ENCODE measurements at places on chromosomes 5 and 9.

- DNase-seq, result no peak
These were observed 28.0 kb downstream of the OSTF1 start for GRCh38 chr9:75116306-75116705.

DNA sequence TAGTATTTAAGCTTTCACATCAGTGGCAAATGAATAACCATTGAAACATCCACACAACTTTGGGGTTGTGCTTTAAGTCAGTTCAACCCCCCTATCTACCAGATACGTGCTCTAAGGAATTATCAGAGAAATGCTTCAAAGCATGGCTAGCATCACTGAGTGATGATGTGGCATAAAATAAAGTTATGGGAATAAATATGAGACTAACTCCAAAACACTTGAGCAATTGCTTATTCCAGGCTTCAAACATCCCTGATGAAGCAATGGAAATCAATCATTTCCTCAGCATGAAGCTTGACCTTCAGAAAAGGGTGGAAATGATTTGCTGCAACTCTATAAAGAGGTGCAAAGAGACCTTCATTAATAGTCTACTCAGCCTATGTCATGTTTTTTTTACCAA, 292.0 kb upstream of the SMC2 start:
- no peak for DNase-seq

DNA sequence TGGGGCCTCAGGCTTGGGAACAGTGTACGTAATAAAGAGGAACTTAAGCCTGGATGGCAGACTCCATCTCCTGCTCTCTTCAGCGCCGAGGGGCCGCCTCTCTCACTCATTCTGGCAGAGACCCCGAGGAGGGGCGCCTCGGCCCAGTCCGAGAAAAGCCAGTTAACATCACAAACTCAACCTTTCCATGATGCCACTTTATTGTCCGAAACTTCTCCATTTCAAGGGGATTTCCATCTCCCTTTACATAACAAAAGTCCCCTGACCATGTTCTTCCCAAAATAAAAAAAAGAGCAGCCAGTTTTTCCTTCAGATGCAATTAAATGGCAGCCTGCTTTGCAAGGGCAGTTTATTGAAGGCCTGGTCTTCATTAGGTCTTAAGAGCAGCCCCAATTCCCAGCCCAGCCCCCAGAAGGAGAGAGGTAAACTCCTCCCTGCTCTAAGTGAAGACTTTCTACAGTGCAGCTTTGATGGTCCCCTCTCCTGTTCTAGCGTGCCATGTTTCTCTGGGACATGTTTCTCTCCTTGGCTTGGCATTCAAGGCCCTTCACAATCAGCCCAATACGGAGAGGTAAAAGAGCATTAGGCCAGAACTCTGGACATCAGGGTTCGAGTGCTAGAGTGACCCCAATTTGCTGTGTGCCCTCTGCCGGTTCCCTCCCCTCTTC, 19.5 kb upstream of the RAB14 start:
- no peak for DNase-seq

GRCh38 chr9:126756876-126757415, 47.9 kb upstream of the ZBTB43 start:
- DNase-seq, result no peak

DNA sequence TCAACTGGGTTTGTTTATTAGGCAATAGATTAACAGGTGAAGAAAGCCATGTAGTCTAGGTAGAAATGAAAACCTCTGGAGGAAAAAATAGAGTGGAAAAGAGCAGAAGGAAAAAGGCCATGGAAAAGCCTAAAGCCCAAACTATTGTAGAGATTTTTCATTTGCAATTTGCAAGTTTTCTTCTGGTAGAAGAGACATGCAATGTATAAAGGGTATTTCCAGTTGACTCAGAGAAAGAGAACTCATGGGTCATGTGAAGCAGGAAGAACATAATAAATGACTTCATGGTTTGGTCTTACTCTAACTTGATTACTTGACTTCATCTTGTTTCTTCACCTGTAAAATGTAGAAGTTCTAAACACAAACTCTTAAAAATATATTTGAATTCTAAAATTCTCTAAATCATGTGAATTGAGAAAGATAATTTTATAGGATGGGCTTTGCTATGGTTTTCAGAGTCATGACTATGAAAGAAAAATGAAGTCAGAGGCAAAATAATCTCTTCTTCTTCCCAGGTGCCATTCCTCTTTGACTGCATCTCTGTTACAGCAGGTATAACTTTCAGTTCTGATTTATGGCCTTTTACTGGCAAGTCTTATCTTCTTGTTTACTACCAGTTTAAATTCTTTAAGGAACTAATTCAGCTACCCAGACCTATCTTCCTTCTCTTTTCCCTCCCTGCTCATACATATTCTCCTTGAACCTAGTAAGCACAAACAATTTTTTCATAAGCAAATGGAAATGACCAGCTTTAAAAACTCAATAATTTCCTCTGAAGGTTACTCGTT, 47.7 kb upstream of the TMC1 start:
- DNase-seq, result no peak

GRCh38 chr9:131398204-131398603, 4.3 kb downstream of the PRRC2B start:
- no peak for DNase-seq

DNA sequence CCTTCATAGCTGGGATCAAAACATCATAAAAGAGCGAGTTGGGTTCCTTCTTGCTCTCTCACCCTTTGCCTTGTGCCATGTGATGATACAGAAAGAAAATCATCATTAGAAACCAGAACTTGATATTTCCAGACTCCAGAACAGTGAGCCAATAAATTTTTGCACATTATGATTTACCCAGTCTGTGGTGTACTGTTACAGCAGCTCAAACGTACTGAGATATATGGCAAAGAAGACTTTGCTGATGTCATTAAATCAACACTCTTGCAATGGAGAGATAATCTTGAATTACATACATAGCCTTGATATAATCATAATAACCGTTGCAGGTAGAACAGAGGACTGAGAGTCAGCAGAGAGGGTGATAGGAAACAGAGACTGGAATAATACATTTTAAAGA, 1271.6 kb downstream of the CDH12 start:
- DNase-seq, result no peak

DNA sequence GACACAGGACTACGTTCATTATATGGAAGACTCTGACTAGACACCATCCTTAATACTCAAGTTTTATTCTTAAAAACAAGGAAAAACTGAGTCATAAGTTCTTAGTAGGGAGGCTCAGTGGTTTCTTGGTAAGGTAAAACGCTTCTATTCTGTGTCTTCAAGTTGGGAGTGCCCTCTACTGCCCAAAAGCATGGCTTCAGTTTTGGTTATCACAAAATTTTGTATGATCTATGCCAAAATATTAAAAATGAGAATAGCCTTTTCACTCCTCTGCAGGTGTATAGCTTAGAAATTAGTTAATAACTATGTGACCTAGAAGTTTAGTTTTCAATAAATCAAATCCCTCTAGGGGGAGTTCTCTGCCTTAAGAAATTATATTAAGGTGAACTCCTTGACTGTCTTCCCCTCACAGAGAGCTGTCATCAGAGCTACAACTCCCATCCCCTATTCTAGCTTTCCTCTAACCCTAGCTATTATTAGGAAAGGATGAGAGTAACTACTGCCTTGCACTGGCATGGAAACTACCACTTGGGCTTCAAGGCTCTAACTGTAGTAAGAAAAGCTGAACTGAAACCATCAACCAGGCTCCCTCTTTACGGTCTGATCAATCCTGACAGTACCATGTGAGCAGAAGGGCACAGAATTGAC, 189.7 kb downstream of the GNAQ start:
- DNase-seq, result no peak

GRCh38 chr9:33329117-33329563, 38.8 kb downstream of the NFX1 start:
- DNase-seq, result no peak

GRCh38 chr5:97576956-97577355, 393.9 kb upstream of the RIOK2 start:
- DNase-seq, result no peak

GRCh38 chr5:71960195-71960594, 147.1 kb upstream of the MAP1B start:
- no peak for DNase-seq

GRCh38 chr5:164475339-164475977, 970.0 kb downstream of the MAT2B start:
- no peak for DNase-seq

- no peak for DNase-seq
These were observed 5.1 kb upstream of the SMIM15 start for GRCh38 chr5:61167382-61167781.

DNA sequence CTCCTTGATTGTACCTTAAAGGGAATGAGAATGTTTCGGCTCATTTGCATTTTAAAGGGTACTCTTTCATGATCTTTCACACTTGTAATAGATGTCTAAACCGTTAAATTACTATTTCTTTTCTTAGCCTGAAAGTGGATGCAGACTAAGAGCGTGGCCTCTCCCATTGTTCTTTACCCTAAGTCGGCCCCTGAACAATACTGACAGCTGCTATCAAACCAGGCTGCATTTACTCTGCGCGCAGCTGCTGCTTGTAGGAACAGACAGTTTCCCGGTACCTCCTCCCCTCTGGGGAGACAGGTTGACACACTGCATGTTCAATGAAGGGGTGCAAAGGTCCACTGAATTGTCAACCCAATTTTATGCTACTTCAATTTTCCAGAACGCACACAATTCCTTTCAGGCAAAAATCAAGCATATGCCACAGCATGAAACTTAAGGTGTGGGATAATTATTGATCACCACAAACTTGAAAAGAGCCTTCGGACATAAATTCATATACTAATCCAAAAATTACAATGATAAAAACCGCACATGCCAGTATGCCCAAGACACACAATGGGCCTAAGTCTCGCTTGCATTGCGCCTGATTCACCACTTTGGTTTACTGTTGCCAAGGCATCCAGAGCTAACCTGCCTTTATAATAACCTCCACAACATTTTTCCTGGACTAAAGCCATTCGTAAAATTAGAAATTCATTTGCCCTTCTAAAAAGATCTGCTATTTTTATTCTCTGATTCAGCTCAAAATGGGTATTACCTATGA, 39.7 kb downstream of the TLE1 start:
- no peak for DNase-seq

- no peak for DNase-seq
These were observed 456.5 kb downstream of the CDH18 start for GRCh38 chr5:19531374-19531952.

DNA sequence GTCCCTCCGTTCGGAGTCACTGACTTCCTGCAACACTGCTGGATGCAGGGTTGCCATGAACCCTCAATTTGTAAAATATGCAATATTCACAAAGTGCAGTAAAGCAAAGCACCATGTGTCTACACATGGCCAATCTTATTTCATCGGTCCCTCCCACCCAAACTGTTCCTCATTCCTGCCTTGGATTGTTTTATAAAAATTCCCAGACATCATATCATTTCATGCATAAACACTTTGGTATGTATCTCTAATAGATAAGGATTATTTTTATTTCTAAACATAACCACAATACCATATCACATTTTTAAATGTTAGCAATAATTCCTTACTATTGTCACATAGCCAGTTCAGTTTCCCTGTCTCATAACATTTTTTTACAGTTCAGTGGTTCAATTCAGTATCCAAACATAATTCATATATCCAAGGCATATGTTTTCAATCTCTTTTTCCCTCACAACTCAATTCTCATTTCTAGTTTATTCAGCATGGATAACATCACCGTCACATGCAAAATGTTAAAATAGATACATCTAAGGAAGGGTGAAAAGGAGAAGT, 82.0 kb upstream of the PCAT7 start:
- no peak for DNase-seq

DNA sequence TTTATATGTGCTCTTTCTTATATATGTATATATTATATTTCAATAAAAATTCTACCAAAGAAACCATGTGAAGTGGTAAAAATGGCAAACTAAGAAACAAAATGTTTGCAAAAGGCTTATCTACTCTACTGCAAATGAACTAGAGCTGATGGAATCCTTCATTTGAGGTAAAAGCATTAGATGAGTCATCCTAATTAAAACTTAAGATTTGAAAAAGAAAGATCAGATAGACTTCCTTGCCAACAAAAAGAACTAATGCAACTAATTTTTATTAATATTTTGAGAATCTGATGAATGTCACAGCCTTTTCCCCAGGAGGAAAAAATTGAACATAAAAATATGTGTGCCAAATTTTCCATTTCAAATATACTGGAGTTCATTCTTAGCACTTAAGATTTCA, 84.1 kb upstream of the SLCO4C1 start:
- no peak for DNase-seq

DNA sequence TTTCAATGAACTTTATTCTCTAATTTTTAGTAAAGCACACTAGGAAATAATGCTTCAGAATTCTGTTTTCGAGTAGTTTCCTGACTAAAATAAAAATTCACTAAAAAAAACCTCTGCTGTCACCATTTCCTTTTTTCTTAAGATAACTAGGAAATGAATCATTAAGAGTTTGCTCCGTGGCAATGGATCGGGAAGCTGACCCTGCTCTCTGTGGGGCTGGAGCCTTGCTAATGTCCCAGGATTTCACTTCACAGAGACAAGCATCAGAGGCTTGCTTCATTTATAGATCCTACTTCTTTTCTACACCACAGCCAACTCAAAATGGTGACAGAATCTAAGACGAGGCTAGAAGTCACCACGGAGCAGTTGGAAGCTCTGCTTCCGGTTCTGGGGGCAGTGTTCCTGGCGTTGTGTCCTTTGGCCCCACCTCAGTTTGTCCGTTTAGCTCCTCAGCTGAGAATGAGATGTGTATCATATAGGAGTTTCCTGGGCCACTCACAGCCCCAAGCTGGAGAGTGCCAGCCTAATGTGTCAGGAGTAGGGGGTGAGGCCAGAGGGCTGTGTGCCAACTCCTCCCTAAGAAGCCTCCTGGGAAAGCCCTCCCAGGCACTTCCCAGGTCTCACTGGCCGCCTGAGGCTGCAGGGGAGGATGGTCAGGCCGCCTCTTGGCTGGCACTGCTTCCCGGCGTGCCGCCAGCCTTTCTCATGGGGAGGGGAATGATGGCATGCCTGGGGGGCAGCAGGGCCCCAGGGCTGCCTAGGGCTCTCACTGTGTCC, 19.6 kb downstream of the TENT4A start:
- no peak for DNase-seq

DNA sequence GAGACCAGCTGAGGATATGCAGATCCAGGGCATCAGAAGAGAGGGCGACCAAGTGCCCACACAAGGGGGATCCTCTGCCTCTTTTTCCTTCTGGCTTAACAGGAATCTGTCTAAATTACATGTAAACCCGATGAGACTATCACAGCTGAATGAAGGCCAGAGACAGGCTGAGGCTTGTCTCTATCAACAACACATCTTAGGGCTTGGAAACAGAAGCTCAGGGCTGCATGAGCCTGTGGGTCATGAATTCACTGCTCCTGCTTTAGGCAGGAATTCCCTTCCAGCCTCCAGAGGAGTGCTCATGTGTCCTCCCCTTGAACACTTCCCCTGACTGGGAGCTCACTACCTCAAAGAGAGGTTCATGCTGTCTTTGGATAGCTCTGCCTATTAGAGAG, 106.1 kb upstream of the PHYKPL start:
- no peak for DNase-seq

DNA sequence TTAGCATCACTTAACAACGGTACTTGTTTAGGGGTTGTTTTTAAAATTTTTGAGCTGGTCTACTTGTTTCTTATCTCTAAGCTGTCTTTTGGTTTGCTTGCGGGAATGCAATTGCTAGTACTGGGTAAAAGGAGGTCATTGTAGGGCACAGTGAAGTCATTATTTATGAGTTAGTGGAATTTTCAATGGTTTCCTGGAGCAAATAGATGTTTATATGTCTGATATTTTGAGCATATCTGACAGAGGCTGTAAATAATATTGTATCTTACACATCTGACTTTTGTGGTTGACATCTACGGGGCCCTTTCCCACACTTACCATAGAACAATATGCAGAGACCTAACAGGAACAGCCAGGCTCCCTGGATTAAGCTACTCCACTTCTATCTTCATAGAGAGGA, 90.4 kb upstream of the IL6ST start:
- no peak for DNase-seq

- DNase-seq, result no peak
These were observed 468.6 kb downstream of the CDH18 start for GRCh38 chr5:19519448-19519847.

- DNase-seq, result no peak
These were observed 11.4 kb upstream of the CRHBP start for GRCh38 chr5:76941442-76941841.

All from right kidney (tissue), 9 donors.